Stimulated activated CD4-positive, alpha-beta T cell treated with anti-CD3 and anti-CD28 coated beads, Interleukin-15, amount 100 ng/mL, for 24 hours (primary cell): ENCODE measurements at places on chromosomes 5 and 9.

DNA sequence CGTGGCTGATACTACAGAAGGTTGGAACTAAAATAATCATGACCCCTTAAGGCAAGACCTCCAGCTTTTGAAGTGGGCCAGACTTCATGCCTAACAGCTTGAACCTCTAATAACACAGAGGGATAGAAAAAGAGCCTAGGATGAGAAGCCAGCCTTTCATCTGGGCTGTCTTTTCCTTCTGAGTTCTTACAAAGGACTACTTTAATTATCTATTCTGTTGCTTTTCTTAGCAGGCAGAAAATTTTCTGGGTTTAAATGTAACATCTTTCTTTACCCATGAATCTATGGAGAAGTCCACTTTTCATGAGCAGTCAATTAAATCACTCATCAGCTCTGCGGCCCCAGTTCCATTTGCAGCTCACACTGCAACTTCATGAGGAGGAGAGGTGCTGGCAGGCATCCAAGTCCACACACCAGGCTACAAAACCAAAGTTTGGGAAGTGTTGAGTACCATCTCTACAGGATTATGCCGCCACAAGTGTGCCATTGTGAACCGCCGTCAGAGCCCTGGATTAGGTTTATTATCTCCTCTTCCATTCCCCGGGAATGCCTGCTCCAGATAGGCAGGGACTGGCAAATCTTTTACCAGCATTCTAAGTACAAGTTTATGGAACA, 192.0 kb downstream of the TLE4 start:
- DNase-seq: no peak

GRCh38 chr5:124104344-124104743, 592.4 kb downstream of the CSNK1G3 start:
- no peak for DNase-seq

DNA sequence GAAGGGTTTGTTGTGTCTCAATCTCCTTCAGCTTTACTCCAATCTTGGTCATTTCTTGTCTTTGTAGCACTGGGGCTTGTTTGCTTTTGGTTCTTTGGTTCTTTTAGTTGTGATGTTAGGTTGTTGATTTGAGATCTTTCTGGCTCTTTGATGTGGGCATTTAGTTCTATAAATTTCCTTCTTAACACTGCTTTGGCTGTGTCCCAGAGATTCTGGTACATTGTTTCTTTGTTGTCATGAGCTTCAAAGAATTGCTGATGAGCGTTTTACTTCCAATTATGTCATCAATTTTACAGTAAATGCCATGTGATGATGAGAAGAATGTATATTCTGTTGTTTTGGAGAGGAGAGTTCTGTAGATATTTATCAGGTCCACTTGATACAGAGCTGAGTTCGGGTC, 353.3 kb downstream of the MAN2A1 start:
- no peak for DNase-seq

GRCh38 chr5:101159006-101159405, 255.9 kb upstream of the ST8SIA4 start:
- DNase-seq: no peak

DNA sequence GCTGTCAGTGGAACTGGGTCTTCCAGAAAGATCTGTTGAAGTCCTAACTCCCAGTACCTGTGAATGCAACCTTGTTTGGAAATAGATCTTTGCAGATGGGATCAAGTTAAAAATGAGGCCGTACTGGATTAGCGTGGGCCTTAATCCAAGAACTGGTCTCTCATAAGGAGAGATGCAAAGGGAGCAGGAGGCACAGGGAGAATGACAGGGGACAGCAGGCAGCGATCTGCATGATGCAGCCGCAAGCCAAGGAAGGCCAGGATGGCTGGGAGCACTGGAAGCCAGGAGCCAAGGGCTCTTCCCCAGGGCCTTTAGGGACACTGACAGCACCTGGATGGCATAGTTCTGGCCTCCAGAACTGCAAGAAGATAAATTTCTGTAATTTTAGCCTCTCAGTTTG, 114.4 kb downstream of the ICE1 start:
- no peak for DNase-seq

DNA sequence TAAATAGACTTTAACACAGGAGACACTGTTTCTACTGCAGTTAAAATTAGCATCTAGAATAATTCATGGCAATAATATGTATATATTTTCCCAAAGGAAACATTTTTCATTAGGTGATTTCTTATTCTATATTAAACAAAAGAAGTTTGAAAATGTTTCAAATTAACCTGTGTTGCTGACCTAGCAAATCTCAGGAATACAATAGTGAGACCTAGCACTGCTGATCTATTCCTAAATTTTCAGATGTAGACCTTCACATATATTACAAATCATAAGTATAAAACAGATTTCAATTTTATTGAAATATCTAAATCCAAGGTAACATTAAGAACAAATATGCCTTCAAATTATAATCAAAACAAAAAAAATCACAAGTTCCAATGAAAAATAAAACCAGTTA, 15.1 kb downstream of the LMBRD2 start:
- no peak for DNase-seq

GRCh38 chr5:83518319-83519061, 46.9 kb downstream of the VCAN start:
- DNase-seq: no peak
